ENCODE measurements at places on chromosomes 3 and 15. TPM values are rescaled to one million over a fixed set of nuclear protein-coding genes. Genes with fewer than 3 reads are reported as not detected.
A peak's percentile ranks its signal among the peaks of the same experiment; 100 is the strongest.

The PPP1R14D gene
- not detected for polyA plus RNA-seq

The HCLS1 gene
- 0.69 TPM for polyA plus RNA-seq

The PRR23C gene
- not detected for polyA plus RNA-seq

The ABHD14A gene
- polyA plus RNA-seq: 8.2 TPM

The ABI3BP gene
- 5.3 TPM for polyA plus RNA-seq

The GUCA1C gene
- not detected for polyA plus RNA-seq

DNA sequence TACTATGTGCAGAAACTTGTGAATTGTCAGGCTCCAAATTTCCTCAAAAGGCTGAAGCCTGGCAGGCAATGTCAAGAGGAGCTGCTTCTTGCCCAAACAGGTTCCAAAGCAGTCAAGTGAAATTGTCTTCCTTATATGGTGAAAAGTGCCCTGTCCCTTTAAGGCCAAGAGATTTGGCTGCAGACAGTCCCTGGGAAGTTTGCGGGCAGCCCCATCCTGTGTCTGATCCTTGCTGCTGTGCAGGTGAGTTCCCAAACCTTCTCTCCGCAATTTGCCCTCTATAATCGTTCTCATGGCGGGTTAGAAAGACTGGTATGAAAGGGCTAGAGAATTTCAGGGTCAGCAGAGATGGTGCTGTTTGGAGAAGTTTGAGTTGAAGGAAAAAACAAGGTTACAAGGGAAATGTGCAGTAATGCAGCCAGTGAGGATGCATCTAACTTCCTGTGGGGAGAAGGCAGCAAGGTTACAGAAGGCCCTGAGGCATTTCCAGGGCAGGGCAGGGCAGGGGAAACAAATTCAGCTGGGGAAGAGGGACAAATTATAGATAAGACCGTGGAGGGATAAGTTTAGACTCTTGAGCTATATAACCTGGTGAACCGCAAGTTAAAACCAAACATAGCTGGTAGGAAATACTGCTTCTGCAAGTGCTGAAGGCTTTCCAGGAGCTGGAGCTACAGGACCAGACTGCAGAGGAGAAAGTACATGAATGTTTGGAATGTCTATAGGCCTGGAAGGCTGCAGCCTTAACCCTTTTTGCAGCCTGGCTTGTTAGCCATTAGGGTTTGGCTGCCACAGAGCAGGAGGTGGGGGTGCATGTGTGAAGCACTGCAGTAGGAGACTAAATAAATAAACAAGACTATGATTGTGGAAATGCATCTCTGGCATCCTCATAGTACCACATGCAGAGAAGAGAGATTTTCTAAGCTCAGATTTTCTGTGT is 256.2 kb upstream of the IL12A start:
- DNase-seq: peak; percentile 52

- DNase-seq: no peak
Observed at GRCh38 chr3:32419742-32420125, 28.1 kb downstream of the CMTM7 start.

DNA sequence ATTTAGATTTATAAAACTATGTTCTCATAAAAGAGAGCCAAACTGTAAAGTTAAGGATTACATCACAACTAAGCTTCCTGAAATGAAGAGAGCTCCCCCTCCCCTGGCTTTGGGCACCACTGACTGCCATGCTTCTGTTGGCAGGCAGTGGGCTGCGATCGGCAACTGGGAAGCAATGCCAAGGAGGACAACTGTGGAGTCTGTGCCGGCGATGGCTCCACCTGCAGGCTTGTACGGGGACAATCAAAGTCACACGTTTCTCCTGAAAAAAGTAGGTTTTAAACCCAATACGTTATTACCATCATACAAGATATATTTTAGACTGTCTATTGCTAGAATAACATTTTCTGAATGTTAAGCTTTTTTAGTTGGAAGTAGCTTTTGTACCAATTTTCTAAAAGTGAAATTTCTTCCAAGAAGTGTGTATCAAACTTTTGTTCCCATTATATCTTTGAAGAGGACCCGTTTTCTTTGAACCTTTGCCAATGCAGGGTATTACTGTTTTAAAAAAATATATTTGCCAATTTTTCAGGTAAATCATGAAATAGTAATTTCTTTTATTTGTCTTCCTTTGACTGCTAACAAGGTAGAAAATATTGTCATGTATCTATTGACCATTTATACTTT is 184.1 kb downstream of the ADAMTSL3 start:
- no peak for DNase-seq

DNA sequence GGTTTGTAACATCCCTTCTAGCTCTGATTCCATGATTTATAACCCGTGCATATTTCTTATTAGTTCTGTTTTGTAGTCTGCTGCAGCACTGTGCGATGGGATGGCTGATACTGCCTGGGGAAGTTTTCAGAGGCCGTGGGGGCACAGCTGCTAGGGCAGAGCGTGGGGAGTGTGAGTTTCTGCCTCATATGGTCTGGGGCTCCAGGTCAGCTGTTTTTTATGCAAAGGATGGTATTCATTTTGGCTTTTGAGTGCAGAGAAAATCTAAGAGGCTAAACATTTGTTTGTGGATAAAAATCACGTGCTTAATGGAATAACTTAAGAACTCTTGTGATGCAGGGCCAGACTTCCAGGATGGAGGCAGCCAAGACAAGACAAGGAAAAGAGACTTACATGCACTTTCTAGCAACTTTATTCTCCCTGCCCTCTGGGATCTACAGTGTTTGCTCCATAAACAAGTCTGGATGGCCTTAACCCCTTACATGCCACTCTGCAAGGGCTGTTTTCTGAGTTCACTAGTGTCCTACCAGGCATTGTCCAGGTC is 45.5 kb upstream of the CFAP161 start:
- DNase-seq: no peak

DNA sequence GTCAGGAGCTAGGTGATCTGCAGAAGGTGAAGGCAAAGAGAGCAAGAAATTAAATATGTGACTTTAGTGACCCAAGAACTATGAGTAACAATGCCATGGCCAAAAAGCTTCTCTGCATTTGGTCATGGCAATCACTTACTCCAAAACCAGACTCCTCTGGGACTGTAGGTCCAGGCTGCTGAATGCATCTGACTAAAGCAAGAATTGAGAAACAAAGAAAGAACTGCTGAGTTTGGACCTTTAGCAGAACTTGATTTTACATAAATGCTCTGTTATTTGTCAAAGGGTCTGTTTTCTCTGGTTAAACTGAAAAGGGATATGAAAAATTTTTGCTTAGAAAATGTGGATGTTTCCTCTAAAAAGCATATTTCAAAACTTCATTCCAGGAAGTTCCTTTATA is 1102.2 kb downstream of the IGSF11 start:
- no peak for DNase-seq

DNA sequence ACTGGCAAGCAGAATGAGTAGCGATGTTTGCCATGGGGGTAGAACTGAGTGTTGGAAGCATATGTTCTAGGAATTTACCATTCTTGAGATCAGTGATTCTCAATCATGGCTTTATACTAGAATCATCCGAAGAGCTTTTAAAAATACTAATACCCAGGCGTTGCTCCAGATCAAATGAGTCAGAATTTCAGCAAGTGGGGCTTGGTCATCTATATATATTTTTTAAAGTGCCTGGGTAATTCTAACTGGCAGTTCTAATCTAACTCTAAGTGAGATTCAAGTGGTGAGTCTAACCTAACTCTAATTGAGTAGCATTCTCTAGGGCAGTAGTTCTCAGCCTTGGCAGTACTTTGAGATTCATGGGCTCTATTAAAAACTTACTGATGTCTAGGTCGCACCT is 20.8 kb downstream of the TM4SF1 start:
- no peak for DNase-seq

DNA sequence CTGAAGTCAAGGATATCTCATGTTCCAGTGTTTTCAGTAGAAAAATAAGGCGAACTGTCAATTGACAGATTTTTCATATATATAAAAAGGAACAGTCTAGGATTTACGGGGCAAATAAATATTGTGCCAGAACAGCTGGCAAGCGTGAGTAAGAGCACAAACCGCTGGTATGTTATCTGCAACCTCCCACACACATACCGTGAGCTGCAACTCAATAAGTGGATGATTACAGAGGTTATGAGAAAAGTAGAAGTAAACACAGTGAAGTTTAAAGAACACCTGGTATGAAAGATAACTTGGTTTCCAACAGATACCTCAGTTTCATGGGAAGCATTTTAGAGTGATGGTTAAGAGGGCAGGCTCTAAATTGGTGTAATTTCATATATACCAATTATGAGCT is 733.4 kb downstream of the TUSC7 start:
- peak; percentile 10 for DNase-seq

DNA sequence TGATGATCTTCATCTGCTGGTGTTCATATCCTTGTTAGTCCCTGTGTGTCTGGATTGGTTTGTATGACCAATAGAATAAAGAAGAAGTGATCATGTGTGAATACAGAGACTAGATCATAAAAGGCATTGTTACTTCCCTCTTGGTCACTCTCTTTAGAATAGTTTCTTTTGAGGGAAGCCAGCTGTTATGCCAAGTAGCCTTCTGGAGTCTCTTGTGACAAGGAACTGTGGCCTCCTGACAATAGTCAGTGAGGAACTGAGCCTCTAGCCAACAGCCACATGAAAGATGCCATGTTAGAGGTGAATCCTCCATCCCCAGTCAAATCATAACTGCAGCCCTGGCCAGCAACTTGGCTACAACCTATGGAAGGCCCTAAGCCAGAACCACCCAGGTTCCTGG is 63.0 kb upstream of the SMAD3 start:
- no peak for DNase-seq

- DNase-seq: no peak
Observed at GRCh38 chr15:96947296-96948229, 617.1 kb downstream of the NR2F2 start.
